Suppressor macrophage (primary cell): ENCODE measurements at places on chromosomes 3 and 15.

DNA sequence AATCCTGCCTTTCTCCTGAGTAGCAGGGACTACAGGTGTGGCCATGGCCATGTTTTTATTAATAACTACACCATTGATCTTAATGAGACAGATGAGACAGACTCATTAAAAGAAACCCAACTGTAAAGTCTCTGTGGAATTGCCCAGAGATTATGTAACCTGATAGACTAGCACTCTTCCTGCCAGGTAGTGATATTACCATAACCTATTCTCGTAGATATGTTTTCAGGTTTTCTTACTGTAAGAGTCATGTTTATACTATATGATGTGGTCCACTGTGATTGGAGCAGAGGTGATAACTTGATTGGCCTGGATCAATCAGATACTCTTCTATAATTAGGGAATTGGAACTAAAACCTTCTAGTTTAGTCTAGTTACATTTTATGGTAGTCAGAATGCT lies 93.7 kb downstream of the NFKBIZ start:
- no peak for DNase-seq

- DNase-seq: no peak
Measured at GRCh38 chr3:131731709-131732108, 228.9 kb upstream of the MRPL3 start.

DNA sequence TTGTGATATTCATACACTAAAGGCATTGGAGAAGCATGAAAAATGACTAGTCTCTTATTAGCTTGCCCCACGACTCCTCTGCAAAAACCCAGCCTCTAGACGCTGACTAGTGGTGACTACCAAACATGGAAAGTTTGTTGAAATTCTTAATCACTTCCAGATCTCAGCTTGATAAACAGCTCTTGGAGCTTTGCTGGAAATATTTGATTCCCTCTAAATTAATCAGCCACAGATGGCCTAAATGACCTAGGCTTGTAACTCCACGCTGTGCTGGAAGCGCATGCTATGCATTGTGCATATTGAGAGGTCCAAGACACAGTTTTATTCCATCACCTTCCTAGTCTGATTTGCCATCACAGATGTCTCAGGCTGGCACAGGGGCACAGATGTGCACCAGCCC lies 244.7 kb upstream of the ST8SIA2 start:
- no peak for DNase-seq

GRCh38 chr15:41125931-41126642 lies 10.0 kb upstream of the INO80 start:
- no peak for DNase-seq

- peak; percentile 15 for DNase-seq
Measured at GRCh38 chr3:156818890-156819289, 7.3 kb upstream of the LEKR1 start.

DNA sequence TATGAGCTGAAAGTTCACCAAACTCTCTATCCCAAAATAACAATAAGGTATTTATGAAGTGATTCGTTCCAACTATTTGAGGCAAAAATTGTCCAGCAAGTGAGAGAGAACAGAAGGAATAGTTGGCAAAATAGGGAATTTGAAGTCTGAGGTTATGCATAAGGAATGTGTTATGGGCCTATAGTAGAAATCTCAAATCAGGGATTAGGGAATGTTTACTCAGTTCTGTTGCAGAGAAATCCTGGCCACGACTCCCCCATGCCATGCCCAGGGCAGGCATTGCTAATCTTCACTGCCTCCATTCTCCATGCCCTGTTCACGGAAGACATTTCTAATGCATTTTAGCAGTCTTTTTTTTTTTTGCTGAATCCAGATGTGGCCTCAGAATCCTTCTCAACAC lies 58.6 kb downstream of the FLNB start:
- no peak for DNase-seq
